ENCODE measurements at places on chromosomes 12 and 14. TPM values are rescaled to one million over a fixed set of nuclear protein-coding genes. Genes with fewer than 3 reads are reported as not detected.

DNA sequence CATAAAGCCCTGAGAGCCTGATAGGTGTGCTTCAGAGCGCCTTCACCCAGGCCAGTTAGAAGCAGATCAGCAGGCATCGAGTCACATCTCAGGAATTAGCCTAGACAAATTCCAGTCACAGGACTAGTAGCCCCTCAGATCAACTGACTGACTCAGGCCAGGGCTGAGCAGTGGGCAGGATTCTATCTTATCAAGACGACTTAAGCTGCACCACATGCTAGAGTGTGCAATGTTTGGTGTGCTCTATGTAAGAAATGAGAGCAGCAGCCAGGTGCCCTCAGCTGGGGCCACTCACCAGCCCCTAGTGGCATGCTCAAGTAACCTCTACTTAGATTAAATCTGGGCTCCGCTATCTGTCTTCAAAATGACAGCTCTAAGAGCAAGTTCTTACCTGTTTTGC is 19.7 kb upstream of the NGB start:
- DNase-seq: no peak

DNA sequence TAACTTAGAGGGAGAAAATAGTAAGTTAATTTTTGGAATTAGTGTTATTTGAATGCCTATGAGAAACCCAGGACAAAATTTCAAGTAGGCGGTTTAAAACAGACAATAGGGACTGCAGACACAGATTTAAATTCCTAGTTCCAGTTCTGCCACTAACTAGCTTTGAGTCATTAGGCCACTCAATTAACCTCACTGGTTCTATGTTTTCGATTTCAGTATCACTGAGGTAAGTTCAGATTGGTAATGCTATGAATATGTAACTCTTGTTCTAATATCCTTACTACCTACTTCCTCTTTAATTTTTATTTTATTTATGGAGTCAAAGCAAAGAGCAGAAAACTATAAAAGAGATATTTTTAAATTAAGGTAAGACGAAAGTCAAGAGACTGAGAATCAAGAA is 52.6 kb downstream of the GALC start:
- DNase-seq: no peak

GRCh38 chr12:94218233-94218632 is 69.9 kb downstream of the PLXNC1 start:
- DNase-seq: no peak

GRCh38 chr14:103491691-103492090 is 30.9 kb downstream of the CKB start:
- no peak for DNase-seq

DNA sequence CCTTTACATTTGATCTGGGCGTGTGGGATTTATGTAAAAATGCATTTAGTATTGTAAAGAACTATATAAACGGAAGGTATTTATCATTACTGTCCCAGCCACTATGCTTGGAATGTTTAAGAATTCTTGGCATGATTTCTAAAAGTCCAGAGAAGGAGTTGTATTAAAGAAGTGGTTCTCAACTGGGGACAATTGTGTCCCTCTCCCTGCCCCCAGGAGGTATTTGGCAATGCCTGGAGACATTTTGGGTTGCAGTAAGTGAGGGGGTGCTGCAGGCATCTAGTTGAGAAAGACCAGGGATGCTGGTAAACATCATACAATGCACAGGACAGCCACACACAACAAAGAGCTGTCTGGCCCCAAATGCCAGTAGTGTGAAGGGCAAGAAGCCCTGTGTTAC is 7.2 kb downstream of the SLC38A1 start:
- no peak for DNase-seq

DNA sequence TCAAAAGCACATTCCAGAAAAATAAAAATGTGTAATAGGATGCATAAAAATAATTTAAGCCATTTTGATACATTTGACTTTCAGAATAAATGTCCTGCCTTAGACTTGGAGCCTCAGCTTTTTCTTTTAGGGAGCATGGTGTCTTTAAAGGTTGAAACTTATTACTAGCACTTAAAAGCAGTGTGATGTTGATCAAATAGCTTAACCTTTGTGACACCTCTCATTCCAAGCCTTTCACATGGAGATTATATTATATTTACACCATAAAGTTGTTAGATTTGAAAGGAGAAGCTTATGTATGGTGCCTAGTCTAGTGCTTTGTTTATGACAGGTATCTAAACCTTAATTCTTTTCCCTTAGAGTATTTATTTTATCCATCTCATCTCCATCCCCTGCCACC is 61.9 kb downstream of the KTN1 start:
- DNase-seq: no peak

DNA sequence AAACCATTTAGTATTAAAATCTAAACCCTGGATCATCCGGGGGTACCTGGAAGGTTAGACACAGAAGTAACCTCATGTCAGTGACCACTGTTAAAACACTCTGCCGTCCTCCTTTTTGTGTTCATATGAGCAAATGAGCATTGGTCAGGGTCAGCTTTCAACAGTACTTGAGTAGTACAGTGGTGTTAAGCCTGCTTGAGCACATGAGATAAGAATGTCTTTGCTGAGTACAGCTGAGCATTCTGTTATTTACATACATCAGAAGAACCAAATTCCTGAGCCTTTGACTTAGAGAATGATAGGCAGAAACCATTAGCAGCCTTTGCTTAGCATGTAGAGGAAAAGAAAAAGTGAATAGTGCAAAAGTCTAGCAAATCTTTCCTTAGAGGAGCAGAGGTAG is 38.6 kb upstream of the LRTM2 start:
- DNase-seq: no peak

Gene GALNT16
- 9.3 TPM for total RNA-seq

Gene KRT85
- total RNA-seq: not detected

Gene KRT79
- not detected for total RNA-seq

Gene LRRC74A
- not detected for total RNA-seq

Gene CFAP54
- 21.2 TPM for total RNA-seq

- DNase-seq: no peak
Measured at GRCh38 chr12:77163074-77164038, 98.0 kb upstream of the E2F7 start.

DNA sequence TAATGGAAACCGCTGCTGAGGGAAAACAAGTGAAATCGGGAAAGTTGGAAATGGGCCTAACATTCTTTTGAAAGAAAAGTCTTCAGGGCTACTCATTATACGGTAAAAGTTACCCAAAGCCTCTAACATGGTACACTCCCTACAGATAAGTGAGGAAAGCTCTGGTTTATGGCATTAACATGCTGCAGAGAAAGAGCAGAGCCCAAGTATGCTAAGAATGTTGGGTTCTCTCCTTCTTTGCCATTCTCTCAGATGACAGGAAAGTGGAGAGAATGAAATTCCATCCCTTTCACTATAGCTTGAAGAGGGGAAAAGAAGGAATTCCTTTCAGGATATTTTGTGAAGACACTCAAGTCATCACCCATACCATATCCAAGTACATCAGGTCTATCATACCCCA is 348.0 kb downstream of the SEC23A start:
- DNase-seq: no peak

Gene ANO4
- total RNA-seq: 44.3 TPM

DNA sequence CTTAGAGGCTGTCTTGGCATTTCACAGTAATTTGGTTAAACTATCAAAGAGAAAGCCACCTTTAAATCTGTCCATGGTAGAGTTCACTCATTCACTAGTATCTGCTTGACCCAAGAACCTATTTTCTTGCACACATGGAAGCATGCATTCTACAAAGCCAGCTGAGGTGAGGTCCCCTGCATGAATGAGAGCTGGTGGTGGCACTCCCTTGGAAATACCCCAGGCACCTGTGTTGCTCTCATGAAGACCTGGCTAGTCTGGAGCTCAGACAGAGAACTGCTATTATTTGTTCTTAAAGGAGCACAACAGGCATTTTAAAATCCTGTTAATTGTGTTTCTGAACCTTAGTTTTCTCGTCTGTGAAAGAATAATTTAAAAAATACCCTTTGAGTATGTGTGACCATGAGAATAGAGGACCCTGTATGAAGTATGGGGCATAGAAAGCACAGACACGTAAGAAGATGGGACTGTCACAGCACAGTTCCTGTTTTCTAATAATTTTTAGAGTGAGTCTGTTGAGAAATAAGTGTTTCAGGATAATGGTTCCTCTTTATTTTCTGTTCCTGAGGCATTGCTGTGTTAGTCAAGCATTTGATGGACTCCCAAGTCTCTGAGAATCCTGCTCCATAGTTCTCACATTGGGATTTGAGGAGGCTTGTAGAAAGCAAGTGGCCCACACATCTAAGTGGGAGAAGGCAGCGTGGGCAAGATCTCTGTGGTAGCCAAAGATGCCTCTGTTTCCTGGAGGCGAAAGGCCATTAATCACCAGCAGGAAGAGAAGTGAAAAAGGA is 10.9 kb downstream of the RGS6 start:
- DNase-seq: no peak

GRCh38 chr12:117328556-117329100 is 32.8 kb downstream of the NOS1 start:
- DNase-seq: no peak

Gene KERA
- 10.0 TPM for total RNA-seq

- DNase-seq: peak; percentile 90
Measured at GRCh38 chr12:121872546-121873215, 14.0 kb upstream of the HPD start.

GRCh38 chr14:39432619-39433451 is 602 bp upstream of the FBXO33 start:
- peak; percentile 89 for DNase-seq

DNA sequence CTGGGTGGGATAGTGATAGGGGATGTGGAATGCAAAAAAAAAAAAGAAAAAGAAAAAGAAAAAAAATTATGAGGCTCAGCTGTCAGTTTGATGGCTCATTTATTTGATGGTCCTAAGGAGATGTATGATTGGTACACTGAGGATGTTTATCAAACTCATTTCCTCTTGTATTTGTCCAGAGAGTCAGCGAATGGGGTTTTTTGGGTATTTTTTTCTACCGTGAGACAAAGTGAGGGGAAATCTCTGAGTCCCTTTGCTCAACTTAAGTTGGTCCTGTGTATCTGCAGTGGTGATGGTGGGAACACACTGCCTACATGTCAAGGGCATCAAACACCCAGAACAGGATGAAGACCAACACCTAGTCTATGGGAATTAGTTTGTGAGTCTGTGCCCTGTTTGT is 176.9 kb upstream of the HIF1A start:
- no peak for DNase-seq

- DNase-seq: peak; percentile 86
Measured at GRCh38 chr12:117367006-117367638, 5.7 kb upstream of the NOS1 start.

DNA sequence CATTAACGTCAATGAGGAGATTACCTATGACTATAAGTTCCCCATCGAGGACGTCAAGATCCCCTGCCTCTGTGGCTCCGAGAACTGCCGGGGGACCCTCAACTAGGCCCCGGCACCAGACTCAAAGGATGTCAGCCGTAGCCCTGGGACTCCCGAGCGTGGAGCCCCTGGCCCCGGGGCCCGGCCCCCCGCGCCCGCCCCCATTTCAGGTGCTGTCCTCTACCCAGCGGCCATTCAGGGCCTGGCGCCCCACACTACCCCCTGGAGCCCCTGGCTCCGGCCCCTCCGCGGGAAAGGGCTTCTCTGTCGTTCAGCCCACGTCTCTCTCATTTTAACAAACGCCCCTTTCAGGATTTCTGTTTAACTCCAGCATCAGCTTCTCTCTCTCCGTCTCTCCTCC is 26.3 kb downstream of the SETD1B start:
- no peak for DNase-seq

Gene C14orf132
- 91.6 TPM for total RNA-seq

- no peak for DNase-seq
Measured at GRCh38 chr14:68365228-68365627, 427.6 kb downstream of the ZFP36L1 start.

- no peak for DNase-seq
Measured at GRCh38 chr12:56629459-56630179, 507 bp downstream of the BAZ2A start.

DNA sequence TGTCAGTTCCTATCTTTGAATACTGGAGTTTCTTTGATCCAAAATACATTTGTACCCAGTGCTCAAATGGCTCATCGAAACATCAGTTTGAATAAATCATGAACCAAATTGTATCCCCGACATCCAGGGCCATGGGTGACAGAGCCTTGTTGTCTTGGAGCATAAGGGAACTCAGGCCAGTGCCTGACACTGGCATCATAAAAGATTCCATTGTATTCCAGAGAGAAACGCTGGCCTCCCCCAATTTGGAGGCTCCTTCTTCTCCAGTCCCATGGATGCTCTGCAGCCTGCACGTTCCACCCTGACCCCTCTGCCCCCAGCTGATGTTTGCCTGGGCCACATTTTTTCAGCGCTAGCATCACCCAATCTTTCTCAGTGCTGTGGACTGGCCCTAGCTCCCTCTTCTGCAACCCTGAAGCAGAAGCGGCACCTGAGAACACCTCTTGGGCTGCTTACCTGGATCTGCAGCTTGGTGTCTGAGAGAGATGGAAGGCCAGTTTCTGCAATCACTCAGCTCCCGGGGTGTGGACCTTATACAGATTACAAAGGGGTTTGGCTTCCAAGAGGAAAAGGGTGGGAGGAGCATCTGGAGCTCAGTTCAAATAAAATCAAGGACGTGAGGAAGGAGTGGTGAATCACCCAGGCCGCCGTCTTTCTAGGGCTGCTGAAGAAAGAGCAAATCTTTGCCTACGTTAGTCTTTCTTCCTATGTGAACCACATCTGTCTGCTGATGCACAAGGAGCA is at the start of gene RNASE1:
Gene RNASE1, minus strand, starts transcription at position 504 of the 744 bp plus-strand sequence. CDS start 776 bp downstream, outside the sequence.
- DNase-seq: no peak

DNA sequence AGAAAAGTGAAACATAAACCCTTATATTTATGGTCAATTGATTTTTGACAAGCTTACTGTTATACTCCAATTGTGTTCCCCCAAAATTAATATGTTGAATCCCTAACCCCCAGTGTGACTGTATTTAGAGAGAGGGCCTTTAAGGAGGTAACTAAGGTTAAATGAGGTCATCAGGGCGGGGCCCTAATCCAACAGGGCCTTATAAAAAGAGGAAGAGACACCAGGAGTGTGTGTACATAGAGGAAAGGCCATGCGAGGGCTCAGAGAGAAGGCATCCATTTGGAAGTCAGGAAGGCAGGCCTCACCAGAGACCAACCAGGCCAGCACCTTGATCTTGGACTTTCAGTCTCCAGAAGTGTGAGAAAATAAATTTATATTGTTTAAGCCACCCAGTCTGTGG is 6.5 kb upstream of the VTI1B start:
- no peak for DNase-seq

GRCh38 chr12:9735601-9736000 is 2.7 kb upstream of the CLECL1 start:
- DNase-seq: no peak

GRCh38 chr12:62123721-62124203 is 136.4 kb upstream of the USP15 start:
- no peak for DNase-seq

Gene CARMIL3
- total RNA-seq: 34.0 TPM

DNA sequence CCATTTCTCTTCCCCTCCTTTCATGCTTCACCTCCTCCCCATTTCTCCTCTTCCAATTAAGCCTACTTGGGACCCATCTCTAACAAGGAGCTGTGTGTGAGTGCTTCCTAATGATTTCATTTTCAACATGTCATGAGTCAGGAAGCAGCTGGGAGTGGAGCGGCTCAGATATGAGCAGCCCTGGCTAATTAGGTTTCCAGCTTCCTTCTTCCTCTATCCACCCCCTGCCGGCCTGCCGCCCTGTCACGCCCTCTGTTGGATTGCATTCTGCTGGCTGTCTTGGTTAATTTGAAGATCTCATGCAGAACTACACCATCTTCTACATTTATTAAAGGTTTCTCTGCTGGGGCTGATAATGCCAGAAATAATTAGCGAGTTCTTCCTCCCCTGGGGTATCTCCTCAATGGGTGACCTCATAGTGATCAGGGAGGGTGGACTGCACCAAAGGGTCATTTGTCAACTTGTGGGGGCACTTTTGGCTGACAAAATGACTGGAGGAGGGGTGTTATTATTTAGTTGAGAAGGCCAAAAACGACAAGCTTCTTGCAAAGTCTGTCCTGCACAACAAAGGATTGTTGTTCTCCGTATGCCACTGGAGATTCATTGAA is 300.9 kb upstream of the SRRM4 start:
- no peak for DNase-seq

- no peak for DNase-seq
Measured at GRCh38 chr12:34349673-34349961, 327.3 kb downstream of the ALG10 start.

All from cerebellum (tissue), 4 donors.